HT-29 (cell line): ENCODE measurements at places on chromosomes 7 and 10. TPM values are rescaled to one million over a fixed set of nuclear protein-coding genes. Genes with fewer than 3 reads are reported as not detected.

The SHH gene
- total RNA-seq, result 21.7 and 22.6 TPM in 2 replicates

The AMZ1 gene
- total RNA-seq, result not detected in 2 replicates

The PDE6C gene
- total RNA-seq, result not detected in 2 replicates

The DGKI gene
- not detected in 2 replicates for total RNA-seq

- no peak for DNase-seq
Measured at GRCh38 chr10:77529050-77529576, 108.5 kb downstream of the KCNMA1 start.

DNA sequence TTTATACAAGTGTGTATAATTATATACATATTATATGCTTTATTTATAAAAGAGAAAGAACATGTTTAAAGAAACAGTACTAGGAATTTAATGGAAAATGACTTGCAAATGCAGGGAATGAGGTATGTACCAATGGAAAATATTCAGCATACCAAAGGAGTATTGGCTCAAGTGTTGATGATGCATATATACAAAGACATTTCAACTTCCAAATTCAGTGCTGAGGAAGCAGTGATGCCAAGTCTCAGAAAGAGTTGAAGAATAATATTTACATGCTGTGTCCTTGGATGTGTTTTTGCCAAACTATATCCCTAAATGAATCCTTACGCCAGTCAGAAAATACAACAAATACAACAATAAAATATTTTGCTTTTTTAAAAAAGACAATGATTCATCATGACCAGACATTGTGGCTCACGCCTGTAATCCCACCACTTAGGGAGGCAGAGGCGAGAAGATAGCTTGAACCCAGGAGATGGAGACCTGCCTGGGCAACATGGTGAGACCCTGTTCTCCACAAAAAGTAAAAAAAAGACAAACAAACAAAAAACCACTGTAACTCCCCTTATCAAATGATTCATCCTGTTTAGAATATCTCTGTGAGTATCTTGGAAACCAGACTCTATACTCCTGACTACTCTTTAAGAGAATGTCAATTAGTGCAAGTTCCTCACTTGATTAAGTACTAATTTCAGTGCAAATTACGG, 157.2 kb downstream of the CHRM2 start:
- DNase-seq, result no peak

DNA sequence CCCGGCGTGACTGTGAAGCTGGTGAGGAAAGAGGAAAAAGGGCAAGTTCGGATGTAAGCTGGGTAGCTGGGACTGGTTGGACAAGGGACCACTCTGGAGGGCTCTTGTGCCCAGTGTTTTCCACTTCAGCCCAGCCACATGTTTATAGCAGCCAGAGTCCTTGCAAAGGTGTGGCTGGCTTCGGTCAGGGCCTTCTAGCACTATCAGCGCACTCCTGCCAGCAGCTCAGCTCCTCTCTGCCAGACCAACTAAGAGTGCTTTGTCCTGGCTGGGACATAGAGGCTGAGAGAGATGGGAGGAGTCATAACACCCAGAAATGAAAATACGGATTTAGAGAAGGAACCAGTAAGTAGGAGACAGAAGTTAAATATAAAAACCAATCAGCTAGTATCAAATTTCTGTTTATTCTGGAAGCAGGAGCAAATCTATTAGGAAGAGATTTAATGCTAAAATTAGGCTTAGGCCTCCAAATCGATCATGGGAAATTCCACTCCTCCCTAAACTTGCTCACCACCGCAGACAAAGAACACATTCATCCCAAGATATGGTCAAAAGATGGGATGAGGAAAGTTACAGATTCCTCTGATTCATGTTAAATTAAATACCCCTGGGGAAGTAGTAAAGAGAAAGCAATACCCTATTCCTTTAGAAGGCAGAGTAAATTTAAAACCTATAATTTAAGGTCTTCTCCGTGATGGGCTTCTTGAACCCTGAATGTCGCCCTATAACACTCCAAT, 135.0 kb downstream of the RALA start:
- DNase-seq, result no peak

DNA sequence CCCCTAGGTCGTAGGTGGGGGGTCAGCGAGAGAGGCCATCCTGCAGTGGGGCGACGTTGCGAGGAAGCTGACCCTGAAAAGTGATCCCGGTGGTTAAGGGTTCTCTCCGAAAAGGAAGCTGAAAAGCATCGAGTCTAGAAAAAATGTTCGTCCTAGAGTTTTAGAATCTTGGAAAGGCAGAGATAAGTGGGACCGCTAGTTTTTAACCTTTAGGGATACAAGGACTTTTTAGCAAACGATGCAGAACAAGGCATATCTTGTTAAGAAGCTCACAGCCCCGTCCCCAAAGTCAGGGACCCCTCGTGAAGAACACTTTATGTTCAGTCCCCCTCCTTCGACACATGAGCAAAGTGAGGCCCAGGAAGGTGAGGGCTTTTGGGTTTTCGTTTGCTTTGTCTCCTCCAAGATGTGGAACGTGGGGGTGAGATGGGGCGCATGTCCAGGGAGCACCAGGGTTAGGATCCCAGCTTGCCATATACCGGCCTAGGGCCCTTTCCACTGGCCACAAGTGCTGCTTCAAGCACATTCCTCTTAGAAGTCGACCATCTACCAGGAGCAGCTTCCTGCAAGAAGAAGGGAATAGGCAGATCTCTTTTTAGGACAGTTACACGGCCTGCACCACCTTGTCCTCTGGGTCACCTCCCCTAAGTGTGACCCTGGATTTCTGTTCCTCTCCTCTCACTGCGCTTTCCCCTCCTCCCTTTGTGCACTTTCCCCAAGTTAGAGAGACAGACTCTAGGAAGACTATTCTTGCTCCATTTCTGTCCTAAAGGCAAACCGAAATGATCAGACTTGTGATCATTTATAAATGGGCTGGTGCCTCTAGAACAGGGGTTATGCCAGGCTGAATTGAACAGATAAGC, 969 bp downstream of the SLC35G1 start:
- DNase-seq, result no peak

DNA sequence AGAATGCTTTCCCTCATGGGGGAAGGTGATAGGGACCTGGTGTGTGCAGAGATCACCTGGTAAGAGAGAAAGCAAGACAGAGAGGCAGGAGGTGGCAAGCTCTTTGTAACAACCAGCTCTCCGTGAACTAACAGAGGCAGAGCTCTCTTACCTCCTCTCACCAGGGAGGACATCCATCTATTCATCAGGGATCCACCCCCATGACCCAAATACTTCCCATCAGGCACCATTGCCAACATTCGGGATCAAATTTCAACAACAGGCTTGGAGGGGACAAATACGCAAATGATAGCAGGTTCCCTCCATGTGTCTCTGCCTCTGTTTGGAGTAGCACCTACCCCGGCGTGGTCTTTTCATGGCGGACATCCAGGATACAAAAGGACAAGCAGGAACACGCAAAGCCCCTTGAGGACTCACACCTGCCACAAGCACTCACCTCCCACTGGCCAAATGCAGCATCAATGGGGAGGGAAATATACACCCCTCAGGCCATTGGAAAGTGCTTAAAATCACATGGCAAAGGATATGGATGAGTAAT, 431.2 kb upstream of the AUTS2 start:
- DNase-seq, result no peak

DNA sequence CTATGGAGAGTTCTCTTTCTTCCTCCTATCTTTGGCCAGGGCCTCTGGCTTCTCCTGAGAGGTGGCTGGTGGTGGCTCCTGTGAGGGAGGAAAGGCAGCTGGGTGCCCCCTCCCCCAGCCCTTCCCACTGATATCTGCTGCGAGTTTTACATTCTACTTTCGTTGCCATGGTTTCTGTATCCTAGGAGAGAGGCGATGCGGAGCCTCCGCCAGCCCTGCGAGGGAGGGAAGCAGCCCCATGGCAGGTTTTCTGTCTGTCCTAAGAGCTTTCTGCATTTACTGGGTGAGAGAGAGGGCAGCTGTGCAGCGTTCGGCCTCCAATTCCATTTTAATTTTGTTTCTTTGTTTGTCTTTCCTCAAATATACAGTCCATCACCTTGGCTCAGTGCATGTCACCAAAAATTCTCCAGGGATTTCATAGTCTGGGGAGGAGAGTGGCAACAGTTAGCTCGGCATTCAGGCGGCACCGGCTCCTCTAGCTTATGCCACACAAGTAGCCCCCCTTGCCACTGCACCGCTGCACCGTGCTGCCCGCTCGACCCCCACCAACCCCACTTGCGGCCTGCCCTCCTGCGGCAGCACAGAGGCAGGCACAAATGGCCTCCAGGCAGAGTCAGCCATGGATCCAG, 20.4 kb downstream of the DNAJB12 start:
- DNase-seq, result no peak

DNA sequence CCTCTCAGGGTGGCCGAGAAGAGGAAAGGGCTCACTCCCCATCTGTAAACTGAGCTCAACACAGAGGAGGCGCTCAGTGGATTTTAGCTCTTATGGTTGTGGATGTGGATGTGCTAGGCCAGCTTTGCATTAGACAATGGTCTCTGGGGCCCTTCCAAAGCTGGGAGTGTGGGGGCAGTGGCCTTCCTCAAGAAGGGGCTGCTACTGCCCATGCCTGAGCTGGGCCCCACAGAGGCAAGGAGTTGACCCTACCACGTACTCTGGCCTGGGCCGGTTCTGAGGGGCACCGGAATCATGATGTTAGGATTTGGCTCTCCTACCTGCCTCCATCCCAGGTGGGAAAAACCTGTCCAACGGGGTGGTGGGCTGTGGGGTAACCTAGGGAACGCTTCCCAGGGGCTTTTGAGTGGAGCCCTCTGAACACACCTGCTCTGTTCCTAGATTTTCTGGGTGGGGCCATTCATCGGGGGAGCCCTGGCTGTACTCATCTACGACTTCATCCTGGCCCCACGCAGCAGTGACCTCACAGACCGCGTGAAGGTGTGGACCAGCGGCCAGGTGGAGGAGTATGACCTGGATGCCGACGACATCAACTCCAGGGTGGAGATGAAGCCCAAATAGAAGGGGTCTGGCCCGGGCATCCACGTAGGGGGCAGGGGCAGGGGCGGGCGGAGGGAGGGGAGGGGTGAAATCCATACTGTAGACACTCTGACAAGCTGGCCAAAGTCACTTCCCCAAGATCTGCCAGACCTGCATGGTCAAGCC, 11.5 kb downstream of the AQP1 start:
- DNase-seq, result no peak

- DNase-seq, result no peak
Measured at GRCh38 chr10:113550365-113550764, 2.5 kb upstream of the HABP2 start.

DNA sequence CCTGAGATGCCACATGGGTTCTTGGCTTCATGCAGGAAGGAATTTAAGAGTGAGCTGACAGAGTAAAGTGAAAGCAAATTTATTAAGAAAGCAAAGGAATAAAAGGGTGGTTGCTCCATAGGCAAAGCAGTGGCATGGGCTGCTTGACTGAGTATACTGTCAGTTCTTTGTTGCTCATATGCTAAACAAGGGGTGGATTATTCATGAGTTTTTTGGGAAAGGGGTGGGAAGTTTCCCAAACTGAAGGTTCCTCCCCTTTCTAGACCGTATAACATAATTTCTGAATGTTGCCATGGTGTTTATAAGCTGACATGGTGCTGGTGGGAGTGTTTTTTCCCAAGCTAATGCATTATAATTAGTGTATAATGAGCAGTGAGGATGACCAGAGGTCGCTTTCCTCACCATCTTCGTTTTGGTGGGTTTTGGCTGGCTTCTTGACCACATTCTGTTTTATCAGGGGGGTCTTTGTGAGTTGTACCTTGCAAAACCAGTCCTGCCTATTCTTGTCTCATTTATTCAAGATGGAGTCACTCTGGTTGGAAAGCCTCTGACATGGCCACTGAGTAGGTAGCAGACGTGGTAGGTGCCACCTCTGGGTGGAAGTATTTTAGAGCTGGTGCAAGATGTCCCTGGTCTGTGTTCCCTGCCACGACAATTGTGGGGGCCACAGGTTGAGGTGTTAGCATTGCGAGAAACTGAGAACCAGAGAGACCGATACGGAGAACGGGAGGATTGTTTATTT, 107.5 kb upstream of the SDK1 start:
- no peak for DNase-seq
